ENCODE measurements at places on chromosomes 2 and 18. TPM values are rescaled to one million over a fixed set of nuclear protein-coding genes. Genes with fewer than 3 reads are reported as not detected.

The CCDC138 gene
- total RNA-seq, result 4.2 TPM

The ACVR1 gene
- total RNA-seq, result 16.0 TPM

The ADRA2B gene
- 0.23 TPM for total RNA-seq

The ARHGAP15 gene
- total RNA-seq, result 4.3 TPM

The CDKL4 gene
- total RNA-seq, result not detected

The PDE11A gene
- 26.6 TPM for total RNA-seq

The SERPINB7 gene
- 0.97 TPM for total RNA-seq

DNA sequence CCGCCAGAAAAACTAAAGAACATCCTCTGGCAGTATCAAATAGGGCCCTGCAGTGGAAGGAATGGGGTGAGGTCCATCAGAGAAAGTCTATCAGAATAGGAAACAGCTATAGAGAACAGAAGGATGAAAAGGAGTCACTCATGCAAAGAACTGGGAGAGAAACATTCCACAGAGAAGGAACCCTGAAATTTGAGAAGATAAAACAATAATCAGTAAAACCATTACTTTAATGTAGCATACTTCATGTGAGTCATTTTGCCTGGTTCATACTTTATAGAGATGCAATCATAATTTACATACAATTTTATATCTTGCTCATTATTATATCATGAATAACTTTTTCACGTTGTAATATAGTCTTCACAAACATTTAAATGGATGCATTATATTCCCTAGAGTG is 402.2 kb downstream of the NCKAP5 start:
- H3K4me3 ChIP-seq, result no peak overlapping the region
- no peaks in the 10 kb centered on the region for H3K36me3 ChIP-seq
- DNase-seq, result no peak
- no peaks in the 10 kb centered on the region for H3K27me3 ChIP-seq

GRCh38 chr2:36512705-36513104 is 85.3 kb downstream of the FEZ2 start:
- no peaks in the 10 kb centered on the region for H3K4me1 ChIP-seq
- no peaks in the 10 kb centered on the region for H3K27me3 ChIP-seq
- no peaks in the 10 kb centered on the region for H3K36me3 ChIP-seq
- no peak for DNase-seq
- H3K4me3 ChIP-seq, result no peak overlapping the region

DNA sequence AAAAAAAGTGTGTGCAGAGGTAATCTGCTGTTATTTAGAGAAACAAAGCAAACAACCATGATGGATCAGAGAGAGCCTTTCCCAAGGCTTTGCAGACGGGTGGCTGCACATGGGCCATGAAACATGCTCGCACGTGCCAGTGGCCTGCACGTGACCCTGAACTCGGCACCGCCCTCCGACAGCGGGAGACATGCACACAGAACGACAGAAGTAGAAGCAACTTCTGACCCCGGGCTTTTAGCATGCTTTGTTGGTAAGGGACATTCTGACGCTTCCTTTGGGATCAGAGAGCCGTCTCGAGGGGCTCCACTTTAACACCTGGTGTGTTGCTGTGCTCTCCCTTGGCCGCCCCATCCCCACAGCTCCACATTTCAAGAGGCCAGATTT is 112.5 kb downstream of the KCNF1 start:
- H3K4me3 ChIP-seq, result no peak overlapping the region
- no peak for DNase-seq
- no peaks in the 10 kb centered on the region for H3K4me1 ChIP-seq

DNA sequence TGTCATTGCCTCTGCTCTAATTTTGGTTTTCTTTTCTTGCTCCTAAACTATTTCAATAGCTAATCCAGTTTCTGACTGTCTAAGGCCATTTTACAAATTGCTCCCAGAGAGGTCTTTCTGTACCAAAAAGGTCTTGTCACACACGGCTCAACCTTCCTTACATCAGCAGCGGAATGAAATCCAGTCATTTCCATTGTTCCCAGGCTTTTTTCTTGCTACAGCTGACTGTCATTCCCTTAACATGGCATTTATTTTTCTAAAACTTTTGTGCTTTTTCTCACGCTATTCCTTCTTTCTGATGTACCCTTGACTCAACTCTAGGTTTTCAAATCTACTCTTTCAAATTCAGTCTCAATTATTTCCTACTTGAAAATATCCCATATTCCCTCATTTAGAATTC is 24.3 kb downstream of the FAM171B start:
- H3K4me3 ChIP-seq, result no peak overlapping the region
- H3K36me3 ChIP-seq, result no peaks in the 10 kb centered on the region
- H3K4me1 ChIP-seq, result no peaks in the 10 kb centered on the region
- no peak for DNase-seq
- no peaks in the 10 kb centered on the region for H3K27me3 ChIP-seq

GRCh38 chr2:106782681-106783080 is 103.3 kb downstream of the ST6GAL2 start:
- no peak overlapping the region for H3K4me3 ChIP-seq
- no peaks in the 10 kb centered on the region for H3K36me3 ChIP-seq
- no peaks in the 10 kb centered on the region for H3K27me3 ChIP-seq
- no peaks in the 10 kb centered on the region for H3K4me1 ChIP-seq
- no peak for DNase-seq
- no peak overlapping the region for H3K27ac ChIP-seq

GRCh38 chr2:47008381-47009252 is 93.0 kb upstream of the MCFD2 start:
- no peaks in the 10 kb centered on the region for H3K27me3 ChIP-seq
- H3K4me3 ChIP-seq, result no peak overlapping the region
- peaks cover 5% of the 10 kb centered on the region for H3K4me1 ChIP-seq
- no peak for DNase-seq
- H3K36me3 ChIP-seq, result no peaks in the 10 kb centered on the region
- H3K27ac ChIP-seq, result peak overlapping the region; percentile 43

DNA sequence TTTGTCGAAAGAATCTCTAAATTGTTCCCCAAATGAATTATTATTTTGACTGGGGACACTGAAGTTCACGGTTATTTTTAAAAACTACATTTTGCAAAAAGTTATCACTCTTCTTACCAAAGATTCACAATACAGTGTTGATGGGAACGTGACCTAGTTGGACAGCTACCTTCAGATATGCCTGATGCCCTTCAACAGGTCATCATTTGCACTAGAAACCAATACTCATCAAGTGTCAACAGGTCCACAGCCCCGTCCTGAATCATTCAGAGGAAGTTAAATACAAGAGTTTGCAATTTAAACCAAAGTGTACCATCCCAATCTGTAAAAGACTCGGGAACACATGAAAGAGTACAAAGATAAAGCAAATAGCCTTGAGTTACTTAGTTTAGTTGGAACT is 28.3 kb downstream of the BCL2 start:
- H3K27me3 ChIP-seq, result no peaks in the 10 kb centered on the region
- no peak for DNase-seq

DNA sequence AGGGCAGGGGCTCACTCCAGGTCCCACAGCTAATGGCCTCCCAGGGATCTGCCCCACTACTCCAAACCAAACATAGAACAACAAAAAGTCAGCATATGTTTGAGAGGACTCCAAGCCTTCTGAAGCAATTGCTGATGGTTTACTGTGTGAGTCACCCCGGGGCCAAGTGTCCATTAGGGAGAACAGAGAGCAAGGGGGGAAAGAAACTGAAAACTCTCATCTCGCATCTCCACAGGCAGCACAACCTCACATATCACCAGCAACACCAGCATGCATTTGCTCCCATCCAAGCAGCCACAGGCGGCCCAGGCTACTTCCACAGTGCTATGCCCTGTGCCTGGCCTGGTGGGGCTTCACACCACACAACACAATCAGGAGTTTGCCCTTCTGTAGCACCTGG is 39.1 kb downstream of the CYRIA start:
- H3K36me3 ChIP-seq, result no peaks in the 10 kb centered on the region
- H3K27me3 ChIP-seq, result no peaks in the 10 kb centered on the region
- no peaks in the 10 kb centered on the region for H3K4me1 ChIP-seq
- no peak overlapping the region for H3K4me3 ChIP-seq
- DNase-seq, result no peak

- H3K4me3 ChIP-seq, result peak overlapping the region; percentile 11
- H3K27ac ChIP-seq, result no peak overlapping the region
- H3K36me3 ChIP-seq, result no peaks in the 10 kb centered on the region
- no peaks in the 10 kb centered on the region for H3K27me3 ChIP-seq
These were observed 30.4 kb upstream of the RAB6D start for GRCh38 chr2:131394147-131394931.

- H3K27ac ChIP-seq, result no peak overlapping the region
- H3K27me3 ChIP-seq, result no peaks in the 10 kb centered on the region
- no peaks in the 10 kb centered on the region for H3K36me3 ChIP-seq
- no peak for DNase-seq
These were observed 32.2 kb downstream of the SGPP2 start for GRCh38 chr2:222456479-222457077.

DNA sequence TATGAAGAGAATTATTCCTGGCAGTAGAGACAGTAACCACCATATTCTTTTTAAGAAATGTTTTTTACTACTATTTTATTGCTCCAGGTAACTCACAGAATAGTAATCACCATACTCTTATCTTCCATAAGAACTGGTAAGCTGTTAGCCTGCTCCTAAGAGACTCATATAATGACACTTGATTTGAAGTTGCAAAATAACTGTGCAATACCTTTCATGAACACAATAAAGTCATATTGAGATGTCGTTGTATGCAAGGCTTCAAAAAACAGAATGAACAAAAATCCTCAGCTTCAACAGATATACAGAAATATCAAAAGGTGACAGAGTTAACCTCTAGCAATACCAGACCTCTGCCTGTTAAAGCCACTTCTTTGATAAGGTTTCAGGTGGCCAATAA is 360.1 kb downstream of the NBAS start:
- no peaks in the 10 kb centered on the region for H3K36me3 ChIP-seq
- no peak overlapping the region for H3K4me3 ChIP-seq
- H3K27me3 ChIP-seq, result no peaks in the 10 kb centered on the region
- H3K27ac ChIP-seq, result no peak overlapping the region
- H3K4me1 ChIP-seq, result no peaks in the 10 kb centered on the region

DNA sequence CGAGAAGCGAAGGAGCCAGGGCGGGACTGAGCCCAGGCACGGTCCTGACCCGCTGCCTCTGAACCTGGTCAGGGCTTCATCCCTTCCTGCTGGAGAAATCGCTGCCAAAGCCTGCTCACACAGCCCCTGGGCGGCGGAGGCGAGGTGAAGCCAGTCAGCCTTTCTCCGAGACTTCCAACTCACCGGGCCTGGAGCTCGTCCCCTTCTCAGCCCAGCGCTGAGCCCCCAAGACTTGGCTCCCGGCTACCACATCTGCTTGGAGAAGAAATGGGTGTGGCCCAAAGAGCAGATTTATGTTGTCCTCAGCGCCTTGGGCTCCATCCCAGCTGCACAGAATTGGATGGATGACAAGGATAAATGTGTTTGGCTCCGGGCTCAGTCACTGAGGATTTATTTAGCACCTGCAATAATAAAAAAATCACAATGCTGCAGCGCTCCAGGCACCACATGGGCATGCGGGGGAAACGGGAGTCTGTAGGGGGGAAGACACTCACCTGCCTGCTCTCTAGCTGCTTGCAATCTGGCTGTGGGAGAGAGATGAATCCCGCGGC is 64.9 kb downstream of the ACTR2 start:
- DNase-seq, result no peak
- no peak overlapping the region for H3K27ac ChIP-seq
- H3K27me3 ChIP-seq, result no peaks in the 10 kb centered on the region
- no peaks in the 10 kb centered on the region for H3K4me1 ChIP-seq
- no peak overlapping the region for H3K4me3 ChIP-seq
- no peaks in the 10 kb centered on the region for H3K36me3 ChIP-seq

DNA sequence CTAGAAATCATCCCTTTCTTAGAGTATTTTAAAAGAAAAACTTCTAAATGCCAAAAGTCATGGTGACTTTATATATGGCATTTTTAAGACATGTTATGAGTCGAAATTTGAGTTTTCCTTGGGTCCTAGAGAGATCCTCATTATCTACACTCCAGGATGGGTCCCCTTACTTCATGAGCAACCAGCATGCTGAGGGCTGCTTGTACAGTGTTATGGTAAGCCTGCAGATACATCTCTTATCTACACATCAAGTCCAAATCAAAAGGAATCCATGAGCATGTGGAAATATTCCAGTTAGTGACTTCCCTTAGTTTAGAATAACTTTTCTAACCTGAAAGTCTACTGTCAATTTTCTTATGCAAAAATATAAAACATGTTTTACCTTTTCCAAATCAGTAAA is 58.7 kb downstream of the SLC66A3 start:
- H3K4me1 ChIP-seq, result no peaks in the 10 kb centered on the region
- H3K4me3 ChIP-seq, result no peak overlapping the region

Data from prostate gland (tissue), 2 donors.